ENCODE measurements at places on chromosomes 6 and 20.

DNA sequence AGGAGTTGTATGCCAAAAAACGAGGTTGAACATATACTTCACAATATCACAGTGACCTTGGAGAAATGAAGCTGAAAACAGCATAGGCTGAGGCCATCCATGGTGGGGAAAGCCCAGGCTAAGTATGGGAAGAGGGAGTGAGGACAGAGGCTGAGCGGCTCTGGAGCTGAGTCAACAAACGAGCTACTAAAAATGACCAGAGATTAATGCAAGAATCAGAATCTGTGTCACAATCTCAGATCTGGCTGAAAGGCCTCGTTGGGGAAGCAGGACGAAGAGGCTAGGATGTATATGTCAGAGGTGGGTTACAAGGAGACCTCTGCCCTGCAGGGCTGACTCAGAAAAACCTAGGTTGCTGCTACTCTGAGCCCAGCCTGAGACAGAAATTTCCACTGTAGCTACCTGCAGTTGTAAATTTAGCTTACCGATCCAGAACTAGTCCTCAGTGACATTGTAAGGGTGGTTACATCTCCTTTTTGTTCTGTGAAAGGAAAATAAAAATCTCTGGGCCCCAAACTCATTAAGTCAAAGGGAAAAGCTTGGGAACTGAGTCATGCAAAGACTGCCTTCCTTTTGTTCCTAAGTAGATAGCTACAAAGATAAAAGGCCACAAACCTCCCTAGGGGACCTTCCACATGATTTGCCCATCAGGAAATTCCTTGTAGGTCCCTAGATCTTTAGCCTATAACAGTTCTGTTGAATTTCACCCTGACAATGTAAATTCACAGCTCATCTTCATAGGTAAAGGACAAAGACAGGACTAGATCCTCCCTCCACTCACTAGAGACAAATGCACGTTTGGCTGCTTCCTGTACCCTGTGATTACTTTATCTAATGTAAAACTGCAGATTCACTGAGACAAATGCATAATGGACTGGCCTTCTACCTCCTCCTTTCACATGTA, 8.5 kb upstream of the TUBB2A start:
- DNase-seq, result no peak

- DNase-seq, result no peak
Observed at GRCh38 chr20:25090492-25091429, 8.8 kb upstream of the VSX1 start.

- no peak for DNase-seq
Observed at GRCh38 chr20:4683261-4683660, 38.4 kb upstream of the PRND start.

DNA sequence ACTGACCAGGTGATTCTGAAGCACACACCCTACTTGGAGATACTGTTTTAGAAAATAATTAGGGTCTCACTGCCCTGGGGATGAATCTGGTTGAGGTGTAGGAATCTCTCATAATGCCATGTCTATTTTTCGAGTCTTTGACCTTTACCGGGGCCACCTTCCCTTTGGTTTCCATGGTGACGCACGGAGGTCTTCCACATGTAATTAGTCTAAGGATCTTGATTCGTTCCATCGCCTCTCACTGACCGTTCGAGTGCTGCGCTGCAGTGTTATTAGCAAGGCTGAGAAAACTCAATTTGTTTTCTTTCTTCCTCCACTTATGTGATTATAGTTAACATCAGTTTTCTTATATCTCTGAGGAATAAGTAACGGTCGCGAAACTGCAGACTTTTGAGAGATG, 144.3 kb upstream of the SPACA1 start:
- DNase-seq, result no peak

DNA sequence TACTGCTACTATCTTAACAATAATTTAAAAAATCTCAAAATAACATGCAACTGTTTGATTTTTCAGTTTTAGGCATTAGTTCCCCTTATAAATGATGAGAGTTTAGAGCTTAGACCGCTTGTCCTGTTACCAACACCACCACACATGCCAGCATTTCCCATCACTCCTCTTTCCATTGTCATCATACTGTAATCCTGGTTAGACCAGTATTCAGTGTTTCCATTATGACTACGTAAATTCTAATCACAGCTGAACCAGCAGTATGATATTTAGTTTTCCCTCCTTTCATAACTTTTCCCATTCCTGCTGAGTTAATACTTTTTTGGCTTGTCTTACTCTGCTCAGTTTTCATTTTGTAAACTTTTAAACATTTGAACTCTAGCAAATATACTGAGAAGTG, 12.2 kb upstream of the TBC1D20 start:
- DNase-seq, result no peak

GRCh38 chr6:108168501-108169463, 3.0 kb downstream of the NR2E1 start:
- no peak for DNase-seq

Measured in C1 segment of cervical spinal cord (tissue), 14 donors.